ENCODE measurements at places on chromosomes 1 and 21.

DNA sequence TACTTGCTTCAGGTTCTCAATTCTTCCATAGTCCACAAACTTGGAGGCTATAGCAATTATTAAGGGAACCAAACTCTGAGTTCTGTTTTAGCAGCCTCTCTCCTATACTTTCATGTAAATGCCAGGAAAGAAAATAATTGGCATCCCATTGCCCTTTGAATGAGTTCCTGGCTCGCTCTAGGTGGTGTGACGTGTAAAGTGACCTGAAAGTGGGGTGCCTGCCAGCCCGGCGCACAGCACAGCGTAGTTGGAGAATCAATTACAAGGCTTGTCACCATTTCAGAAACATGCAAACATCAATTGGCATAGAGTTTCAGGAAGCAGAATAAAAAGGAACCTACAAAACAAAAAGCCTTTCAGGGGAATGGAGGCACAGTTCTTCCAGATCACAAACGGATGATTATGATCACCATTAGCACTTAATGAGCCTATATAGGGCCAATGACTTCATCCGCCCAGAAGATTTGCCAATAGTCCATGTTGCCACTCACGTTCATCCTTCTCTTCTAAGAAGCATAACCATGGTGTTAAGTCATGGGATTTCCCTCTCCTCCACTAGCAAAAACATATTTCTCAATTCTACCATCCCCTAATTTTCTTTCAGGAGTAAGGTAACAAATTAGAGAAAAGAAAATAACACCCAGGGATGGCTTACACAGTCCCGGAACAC, 354.6 kb upstream of the ADGRL2 start:
- DNase-seq, result no peak

- DNase-seq, result no peak
These were observed 7.5 kb upstream of the RAB29 start for GRCh38 chr1:205782627-205783432.

DNA sequence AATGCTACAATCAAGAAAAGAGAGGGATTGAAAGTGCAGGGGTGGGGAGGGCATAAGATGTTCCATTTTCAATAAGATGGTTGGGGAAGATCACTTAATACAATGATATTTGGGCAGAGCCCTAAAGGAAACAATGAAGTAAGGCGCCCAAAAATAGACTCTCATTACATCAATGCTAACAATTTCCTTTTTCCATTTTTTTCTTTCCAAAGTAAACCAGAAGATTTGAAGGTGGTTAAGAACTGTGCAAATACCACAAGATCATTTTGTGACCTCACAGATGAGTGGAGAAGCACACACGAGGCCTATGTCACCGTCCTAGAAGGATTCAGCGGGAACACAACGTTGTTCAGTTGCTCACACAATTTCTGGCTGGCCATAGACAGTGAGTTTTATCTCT, 16.8 kb downstream of the IFNAR2 start:
- no peak for DNase-seq

DNA sequence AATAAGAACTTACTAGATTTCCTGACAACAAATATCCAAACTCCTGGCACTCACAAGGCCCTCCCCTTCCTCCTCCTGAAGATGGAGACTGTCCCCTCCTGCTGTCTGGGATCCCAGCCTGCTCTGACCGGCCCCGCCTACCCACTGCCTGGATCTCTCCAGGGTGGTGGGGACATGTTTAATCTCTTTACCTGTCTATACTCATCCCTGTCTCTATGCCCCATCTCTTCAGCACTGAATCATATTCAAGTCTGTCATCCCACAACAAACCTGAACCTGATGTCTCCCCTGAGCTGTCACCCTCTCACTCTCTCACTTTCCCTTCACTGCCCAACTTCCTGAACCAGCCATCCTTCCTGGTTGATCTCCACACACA, 22.1 kb downstream of the MATN1 start:
- no peak for DNase-seq

GRCh38 chr1:64923294-64923718, 43.0 kb downstream of the JAK1 start:
- DNase-seq, result no peak

DNA sequence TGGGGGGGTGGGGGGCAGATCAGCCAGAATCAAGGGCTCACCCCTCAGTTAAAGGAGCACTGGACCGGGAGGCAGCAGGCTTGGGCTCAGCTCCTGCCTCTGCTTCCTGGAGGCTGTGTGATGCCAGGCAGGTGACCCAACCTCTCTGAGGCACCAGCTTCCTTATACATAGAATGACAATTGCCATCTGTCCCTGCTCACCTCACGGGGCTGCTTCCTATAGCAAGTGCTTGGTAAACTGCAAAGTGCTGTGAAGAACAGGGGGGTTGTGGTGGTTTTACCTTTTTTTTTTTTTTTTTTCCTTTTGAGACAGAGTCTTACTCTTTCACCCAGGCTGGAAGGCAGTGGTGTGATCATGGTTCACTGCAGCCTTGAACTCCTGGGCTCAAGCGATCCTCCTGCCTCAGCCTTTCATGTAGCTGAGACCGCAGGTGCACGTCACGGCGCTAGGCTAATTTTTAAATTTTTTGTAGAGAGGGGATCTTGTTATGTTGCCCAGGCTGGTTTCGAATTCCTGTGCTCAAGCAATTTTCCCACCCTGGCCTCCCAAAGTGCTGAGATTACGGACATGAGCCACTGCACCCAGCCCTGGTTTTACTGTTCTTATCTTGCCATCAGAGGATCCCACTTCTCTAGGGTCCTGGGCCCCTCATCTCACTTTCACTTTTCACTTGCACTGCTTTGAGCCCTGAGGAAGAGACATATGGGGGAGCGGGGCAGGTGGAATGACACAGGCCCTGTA, 11.6 kb downstream of the KCNQ4 start:
- DNase-seq, result no peak

GRCh38 chr21:45012662-45013259, 61.6 kb upstream of the ADARB1 start:
- no peak for DNase-seq

- DNase-seq, result no peak
These were observed 52.7 kb downstream of the PKN2 start for GRCh38 chr1:88736633-88737248.

DNA sequence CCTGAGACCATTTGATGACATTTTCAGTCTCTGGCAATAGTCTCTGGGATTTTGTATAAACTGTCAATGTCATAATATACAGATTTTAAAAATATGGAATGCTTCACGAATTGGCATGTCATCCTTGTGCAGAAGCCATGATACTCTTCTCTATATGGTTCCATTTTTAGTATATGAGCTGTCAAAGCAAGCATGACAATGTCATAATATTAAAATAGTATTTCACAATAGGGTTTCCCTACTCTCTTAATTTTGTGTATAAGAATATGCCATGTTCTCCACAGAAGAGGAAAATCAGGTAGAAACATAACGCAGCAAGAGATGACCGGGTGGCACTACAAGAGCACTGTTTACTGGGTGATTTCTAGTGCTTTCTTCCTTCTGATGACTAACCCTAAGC, 8.3 kb upstream of the DIPK1A start:
- no peak for DNase-seq

DNA sequence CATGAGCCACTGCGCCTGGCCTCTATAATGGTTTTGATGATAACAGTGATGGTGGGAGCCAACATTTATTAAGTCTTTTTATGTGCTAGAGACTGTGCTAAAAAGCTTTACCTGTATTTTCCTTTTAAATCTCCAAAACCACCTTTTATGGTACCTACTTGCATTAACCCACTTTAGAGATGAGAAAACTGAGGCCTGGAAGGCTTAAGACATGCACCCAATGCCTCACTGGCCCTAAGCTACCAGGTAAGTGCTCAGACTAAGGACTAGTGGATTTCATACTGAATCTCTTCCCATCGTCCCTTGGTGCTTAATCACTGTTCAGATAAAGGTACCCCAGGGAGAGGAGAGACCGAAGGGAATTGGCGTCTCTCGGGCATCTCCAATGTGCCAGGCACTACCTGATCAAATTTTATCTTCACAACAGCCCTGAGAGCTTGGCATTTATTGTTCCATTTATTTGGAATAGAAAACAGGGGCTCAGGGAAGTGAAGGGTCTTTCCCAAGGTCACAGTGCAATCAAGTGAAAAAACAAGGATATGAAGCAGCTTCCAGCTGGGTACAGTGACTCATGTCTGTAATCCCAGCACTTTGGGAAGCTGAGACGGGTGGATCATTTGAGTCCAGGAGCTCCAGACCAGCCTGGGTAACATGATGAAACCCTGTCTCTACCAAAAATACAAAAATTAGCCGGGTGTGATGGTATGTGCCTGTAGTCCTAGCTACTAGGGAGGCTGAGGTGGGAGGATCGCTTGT, 84.2 kb downstream of the LACTBL1 start:
- no peak for DNase-seq

- no peak for DNase-seq
These were observed 166.8 kb upstream of the KCNJ6 start for GRCh38 chr21:38082936-38083485.

DNA sequence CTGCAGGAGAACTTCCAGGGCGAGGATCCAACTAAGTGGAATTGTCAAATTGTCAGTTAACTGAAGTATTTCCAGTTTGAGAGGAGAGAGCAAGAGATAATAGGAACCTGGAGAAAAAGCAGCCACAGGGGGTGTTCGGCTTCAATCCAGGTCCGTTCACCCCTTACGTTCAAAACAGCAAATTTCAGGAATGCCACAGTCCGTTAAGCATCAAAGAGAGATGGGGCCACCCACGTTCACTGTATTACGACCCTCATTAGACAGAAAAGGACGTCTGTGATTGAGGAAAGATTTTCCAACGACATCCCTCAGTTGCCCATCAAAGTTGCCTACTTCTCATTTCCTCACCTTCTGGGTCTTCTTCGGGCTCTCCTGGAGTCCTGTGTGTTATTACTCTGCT, 422.5 kb upstream of the VAMP3 start:
- DNase-seq, result no peak

- DNase-seq, result no peak
These were observed 27.2 kb upstream of the RCSD1 start for GRCh38 chr1:167602840-167603239.

DNA sequence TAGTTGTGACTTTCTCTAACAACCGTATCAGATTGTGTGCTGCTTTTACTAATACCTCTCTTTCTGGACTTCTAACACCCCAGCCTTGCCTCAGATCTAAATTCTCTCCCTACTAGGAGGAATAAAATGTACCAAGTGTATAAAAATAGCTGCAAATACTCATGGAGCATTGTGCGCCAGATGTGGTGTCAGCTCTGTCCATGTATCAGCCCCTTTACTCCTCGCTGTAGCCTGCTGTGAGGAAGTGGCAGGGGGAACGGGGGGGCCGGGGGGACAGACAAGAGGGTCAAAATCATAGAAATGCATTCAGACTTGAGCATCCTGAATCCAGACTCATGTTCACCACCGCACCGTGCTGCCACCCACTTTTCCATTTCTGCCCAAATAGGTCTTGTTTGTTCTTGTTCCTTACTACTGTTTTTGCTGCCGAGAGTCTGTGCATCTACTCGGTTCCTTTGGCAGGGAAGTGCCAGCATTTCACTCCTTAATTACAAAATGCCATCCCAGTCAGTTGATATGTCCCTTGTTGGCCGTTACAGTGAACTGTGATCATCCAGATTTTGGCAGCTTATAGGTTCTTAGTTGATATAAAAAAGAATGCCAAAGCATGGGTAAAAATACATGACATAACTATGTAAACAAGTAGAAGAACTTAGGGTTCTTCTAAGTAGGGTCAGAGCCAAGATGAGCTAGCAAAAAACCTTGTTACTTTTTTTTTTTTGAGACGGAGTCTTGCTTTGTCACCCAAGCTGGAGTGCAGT, 76.4 kb downstream of the UBE4B start:
- DNase-seq, result no peak

GRCh38 chr1:162674034-162674608, 41.9 kb downstream of the DDR2 start:
- no peak for DNase-seq

GRCh38 chr1:26401891-26402290, 8.7 kb upstream of the LIN28A start:
- no peak for DNase-seq

- no peak for DNase-seq
These were observed 56.1 kb upstream of the CAMK1G start for GRCh38 chr1:209527372-209527771.

DNA sequence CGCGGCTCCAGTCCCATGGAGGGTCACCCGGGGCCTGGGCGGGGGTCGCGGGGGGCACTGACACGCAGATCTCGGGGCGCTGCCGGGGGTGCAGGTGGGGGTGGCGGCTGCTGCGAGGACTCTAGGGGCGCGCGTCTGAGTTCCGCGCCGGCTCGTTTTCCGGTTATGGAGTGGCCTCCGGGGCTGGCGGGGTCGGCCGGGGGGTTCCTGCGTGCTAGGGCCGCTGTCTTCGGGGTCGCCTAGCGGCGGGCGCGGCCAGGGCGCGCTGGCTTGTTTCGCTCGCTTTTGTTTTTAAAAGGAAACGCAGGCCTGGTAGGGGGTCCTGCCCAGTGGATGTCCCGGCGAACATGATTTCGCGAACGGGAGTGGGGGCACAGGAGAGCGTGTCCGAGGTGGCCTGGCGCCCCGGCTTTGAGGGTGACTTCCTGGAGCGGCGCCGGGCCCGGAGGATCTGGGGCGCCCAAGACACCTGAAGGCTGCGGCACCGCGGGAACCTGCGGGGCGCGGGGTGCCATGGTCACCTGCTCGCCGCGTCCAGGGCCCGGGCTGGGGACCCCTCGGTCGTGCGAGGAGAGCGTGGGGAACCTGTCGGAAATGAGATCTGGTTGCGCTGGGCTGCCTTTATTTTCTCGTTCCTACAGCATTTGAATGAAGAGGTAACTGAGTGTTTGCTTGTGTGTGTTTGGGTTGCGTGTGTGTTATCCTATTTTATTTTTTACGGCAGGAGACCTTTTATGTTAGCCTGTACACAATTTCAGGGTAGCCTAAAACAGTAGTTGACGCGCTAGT, 618 bp downstream of the ETS2 start:
- no peak for DNase-seq

DNA sequence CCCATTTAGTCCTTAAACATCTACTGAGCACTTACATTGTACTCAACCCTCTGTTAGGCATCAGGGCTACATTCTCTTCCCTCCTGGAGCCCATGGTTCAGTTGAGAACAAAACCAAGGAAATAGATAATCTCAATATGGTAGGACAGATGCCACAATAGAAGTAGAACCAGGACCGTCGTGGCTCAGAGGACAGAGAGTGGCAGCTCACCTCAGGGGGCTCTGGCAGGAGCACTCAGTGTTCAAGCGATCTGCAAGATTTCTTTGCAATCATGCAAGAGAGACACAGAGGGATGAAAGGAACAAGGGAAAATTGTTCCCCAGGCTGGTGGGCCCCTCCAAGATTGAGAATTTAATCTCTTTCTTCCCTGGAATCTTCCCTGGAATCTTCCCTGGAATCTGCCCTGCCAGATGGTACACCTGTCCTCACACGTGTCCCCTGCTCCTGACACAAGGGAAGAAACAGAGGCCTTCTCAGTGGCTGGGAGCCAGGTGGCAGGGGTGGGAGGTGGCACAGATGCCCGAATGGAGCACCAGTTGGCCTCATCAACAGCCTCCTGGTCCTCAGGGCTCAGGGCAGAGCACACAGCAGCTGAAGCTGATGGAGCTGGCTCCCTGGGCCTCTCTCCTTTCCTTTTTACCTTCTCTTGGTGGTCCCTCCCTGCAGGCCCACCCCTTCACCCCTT, 135.4 kb downstream of the PLXNA2 start:
- no peak for DNase-seq
